ENCODE measurements at places on chromosomes 13 and 19.

DNA sequence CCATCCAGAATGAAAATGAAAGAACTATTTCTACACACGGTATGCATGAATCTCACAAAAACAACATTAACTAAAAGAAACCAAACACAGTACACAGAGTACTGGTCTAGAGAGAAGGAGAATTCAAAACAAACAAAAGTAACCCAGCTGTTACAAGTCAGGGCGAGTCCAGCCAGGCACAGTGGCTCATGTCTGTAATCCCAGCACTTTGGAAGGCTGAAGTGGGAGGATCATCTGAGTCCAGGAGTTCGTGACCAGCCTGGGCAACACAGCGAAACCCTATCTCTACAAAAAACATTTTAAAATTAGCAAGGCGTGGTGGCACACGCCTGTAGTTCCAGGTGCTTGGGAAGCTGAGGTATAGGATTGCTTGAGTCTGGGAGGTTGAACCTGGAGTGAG is 1.7 kb upstream of the PSMC4 start:
- no peak for DNase-seq

DNA sequence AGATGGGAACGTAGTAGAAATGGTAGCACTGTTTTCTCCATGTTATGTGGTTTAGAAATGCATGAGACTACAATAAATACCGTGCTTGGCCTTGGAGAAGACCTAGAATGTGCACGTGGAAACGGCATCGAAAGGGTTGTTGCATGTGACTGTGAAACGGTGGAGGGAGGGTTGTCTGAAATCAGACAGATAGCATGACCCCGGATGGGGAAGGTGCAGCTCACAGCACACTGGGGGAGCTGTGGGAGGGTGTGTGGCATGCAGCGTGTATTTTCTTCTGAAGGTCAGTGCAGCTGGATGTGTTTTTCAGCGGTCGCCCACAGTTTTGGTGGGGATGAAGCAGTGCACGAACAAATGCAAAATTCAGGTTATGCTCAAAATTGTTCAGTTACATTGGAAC is 63.4 kb downstream of the CELF5 start:
- DNase-seq = no peak

GRCh38 chr13:30120133-30120822 is 187.1 kb downstream of the KATNAL1 start:
- no peak for DNase-seq

GRCh38 chr13:31045286-31046081 is 113.0 kb downstream of the TEX26 start:
- DNase-seq = peak; percentile 17

GRCh38 chr19:47630594-47630993 is 21.7 kb downstream of the BICRA start:
- DNase-seq = no peak

DNA sequence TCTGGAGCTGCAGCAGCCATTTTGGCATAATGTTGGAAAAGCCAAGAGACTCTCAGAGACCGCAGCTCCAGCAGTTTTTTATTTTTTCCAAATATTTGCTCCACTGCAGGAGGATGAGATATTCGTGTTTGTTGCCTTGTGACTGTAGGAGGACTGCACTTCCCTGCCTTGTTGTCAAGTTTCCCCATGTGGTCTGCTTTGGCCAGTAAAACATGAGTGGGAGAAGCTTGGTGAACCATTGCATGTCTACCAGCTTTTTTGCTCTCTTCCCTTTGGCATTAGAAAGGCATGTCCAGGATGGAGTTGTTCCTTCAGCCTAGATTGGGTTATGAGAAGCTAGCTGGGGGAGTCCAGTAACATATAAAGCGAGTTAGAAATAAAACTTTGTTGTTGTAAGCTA is 47.7 kb upstream of the ALOX5AP start:
- DNase-seq = no peak

GRCh38 chr13:28574617-28575142 is 79.8 kb upstream of the FLT1 start:
- DNase-seq = no peak

Measured in SHP77 treated with DMSO at 0.1 percent for 48 hours (cell line).